ENCODE measurements at places on chromosomes 2 and 18.

DNA sequence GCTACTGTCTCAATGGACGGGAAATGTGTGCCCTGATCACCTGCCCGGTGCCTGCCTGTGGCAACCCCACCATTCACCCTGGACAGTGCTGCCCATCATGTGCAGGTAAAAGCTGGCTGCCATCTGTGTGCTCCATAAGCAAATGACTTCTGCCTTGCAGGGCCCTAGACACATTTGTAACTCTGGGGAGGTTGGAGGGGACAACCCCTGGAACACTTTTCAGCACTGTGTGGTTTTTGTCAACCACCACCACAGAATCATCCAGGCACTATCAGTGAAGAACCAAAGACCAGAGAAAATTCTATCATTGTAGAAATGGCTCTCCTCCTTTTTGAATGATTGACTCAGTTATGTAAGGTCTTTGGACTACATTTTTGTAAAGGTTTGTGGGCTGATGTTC is 84.3 kb downstream of the FEZ2 start:
- DNase-seq: no peak

- no peak for DNase-seq
Observed at GRCh38 chr2:215722986-215723630, 287.2 kb upstream of the FN1 start.

GRCh38 chr2:222450021-222450420 is 25.7 kb downstream of the SGPP2 start:
- no peak for DNase-seq

DNA sequence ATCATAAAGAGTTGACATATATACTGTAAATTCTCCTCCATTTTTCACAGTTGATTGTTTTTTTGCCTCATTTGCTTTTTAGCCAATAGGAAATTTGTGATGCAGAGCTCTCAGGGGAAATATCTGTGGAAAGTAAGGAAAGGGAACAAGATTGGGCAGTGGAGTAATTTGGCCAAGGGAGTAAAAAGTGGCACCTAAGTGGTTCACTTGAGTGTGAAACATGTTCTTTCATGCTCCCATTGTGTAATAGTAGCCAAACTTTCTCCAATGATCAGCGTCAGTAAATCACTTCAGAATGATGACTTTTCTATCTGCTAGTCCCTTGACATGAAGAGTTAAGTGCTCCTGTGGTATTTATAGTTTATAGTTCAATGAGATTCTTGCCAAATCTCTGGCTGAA is 141.9 kb upstream of the KCNJ3 start:
- no peak for DNase-seq

DNA sequence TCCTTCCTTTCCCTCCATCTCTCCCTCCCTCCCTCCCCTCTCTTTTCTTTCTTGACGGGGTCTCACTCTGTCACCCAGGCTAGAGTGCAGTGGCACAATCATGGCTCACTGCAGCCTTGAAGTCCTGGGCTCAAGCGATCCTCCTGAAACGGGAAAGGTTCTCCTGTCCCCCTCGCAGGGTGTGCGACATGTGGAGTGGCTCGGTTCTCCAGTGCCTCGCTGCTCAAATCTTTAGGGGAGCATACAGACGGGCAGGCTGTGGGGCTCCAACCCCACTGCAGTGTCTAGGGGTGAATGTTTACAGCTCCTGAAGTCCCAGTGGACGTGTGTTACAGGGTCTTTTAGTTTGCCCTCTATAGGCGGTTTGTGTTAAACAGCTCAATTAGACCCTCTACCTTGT is 74.0 kb downstream of the MEX3C start:
- DNase-seq: no peak
